ENCODE measurements at places on chromosomes 11 and 22.

GRCh38 chr11:45166604-45166897, 20.1 kb downstream of the PRDM11 start:
- peaks cover 31% of the 10 kb centered on the region for H3K4me1 ChIP-seq
- no peak overlapping the region for H3K27ac ChIP-seq
- no peak overlapping the region for H3K4me3 ChIP-seq
- DNase-seq, result no peak
- no peaks in the 10 kb centered on the region for H3K27me3 ChIP-seq

DNA sequence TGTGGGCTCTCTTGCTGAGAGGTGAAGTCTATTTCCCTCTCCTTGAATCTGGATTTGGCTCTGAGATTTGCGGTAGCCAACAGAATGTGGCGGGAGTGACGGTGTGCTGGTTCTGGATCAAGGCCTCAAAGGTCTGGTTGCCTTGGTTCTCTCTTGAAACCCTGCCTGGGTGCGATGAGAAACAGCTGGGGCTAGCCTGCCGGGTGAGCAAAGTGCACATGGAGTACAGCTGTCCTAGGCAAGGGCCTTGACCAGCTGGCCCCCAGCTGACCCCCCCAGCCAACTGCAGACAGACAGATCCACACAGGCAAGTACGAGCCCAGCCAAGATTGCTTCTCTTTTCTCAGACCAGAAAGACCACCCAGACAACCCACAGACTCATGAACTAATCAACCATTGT, 10.8 kb downstream of the SUN2 start:
- no peak overlapping the region for H3K27ac ChIP-seq
- H3K27me3 ChIP-seq, result no peaks in the 10 kb centered on the region
- H3K4me3 ChIP-seq, result no peak overlapping the region
- H3K36me3 ChIP-seq, result peaks cover 92% of the 10 kb centered on the region
- no peaks in the 10 kb centered on the region for H3K4me1 ChIP-seq

DNA sequence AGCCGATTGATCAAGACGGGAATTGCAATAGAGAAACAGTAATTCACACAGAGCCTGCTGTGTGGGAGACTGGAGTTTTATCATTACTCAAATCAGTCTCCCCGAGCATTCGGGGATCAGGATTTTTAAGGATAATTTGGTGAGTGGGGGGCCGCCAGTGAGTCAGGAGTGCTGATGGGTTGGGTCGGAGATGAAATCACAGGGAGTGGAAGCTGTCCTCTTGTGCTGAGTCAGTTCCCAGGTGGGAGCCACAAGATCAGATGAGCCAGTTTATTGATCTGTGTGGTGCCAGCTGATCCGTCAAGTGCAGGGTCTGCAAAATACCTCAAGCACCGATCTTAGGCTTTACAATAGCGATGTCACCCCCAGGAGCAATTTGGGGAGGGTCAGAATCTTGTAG, 15.5 kb downstream of the MTFP1 start:
- no peaks in the 10 kb centered on the region for H3K36me3 ChIP-seq
- no peaks in the 10 kb centered on the region for H3K27me3 ChIP-seq
- H3K4me1 ChIP-seq, result no peaks in the 10 kb centered on the region
- no peak for DNase-seq
- no peak overlapping the region for H3K27ac ChIP-seq
- H3K4me3 ChIP-seq, result no peak overlapping the region

DNA sequence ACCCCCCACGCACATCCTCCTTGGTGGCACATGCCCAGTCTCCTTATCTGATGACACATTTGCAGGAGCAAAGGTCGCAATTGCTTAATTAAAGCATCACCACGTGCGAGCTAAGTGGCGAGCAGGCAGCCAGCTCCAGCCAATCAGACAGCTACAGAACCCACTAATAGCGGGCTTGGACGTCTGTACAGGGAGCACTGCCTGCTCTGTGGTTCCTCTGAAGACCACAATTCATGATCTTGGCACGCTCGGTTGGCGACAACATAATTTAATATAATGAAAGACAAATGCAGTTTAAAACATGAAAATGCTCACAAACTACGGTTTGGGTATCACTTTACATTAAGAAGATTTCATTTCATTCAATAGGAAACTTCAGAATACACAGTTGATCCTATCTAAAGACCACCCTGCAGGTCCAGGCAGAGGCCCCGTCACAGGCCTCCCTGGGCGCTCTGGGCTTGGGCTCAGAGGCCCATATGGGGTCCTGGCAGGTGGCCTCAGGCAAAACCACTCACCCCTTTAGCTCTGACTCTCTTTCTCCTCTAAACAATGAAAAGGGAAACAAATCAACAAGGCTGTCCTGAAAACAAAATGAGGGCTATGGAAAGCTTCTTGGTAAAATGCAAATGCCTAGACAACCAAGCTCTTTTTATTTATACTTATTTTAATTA, 10.4 kb downstream of the PACSIN2 start:
- H3K4me3 ChIP-seq, result no peak overlapping the region
- H3K27ac ChIP-seq, result peak overlapping the region; percentile 9
- DNase-seq, result no peak
- H3K36me3 ChIP-seq, result no peaks in the 10 kb centered on the region
- H3K4me1 ChIP-seq, result peaks cover 90% of the 10 kb centered on the region

DNA sequence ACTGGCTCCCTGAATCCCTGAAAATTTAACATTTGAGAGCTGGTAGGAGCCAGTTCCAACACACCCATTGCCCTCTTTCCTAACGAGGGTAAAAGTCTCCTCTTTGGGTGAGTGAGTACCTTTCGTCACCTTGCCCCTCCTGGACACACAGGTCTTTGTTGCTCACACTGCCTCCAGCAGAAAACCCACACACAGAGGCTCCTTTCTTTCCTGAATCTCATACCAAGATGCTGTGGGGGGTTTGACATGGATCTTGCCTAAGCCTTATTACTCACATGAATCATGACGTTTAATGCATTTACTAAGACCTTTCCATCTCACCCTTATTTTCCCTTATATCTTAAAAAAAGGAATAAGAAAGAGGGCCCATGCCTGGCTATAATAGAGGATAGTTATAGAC, 53.0 kb downstream of the PARVA start:
- H3K4me1 ChIP-seq, result peaks cover 71% of the 10 kb centered on the region
- no peaks in the 10 kb centered on the region for H3K36me3 ChIP-seq
- H3K4me3 ChIP-seq, result no peak overlapping the region
- no peaks in the 10 kb centered on the region for H3K27me3 ChIP-seq
- no peak for DNase-seq

GRCh38 chr22:24144056-24144777, 37.1 kb upstream of the SUSD2 start:
- no peak for DNase-seq
- no peak overlapping the region for H3K4me3 ChIP-seq
- H3K27ac ChIP-seq, result no peak overlapping the region
- no peaks in the 10 kb centered on the region for H3K27me3 ChIP-seq
- H3K4me1 ChIP-seq, result peaks cover 73% of the 10 kb centered on the region

DNA sequence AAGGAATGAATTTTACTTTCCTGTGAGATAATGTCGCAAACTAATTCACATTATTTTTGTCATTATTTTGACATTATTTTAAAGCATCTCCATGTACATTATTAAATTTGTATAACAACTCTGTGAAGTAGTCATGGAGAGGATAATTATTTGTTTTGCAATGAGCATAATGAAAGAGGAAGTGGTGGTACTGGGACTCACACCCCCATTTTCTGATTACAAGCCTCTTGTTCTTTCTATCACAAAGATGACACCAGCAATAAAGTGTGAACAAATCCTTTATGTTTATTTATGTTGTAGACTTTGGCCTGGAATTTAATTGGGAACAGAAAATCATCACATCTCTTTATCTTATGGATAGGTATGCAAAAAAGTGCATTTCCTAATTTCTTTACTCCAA, 522.6 kb downstream of the TMEM135 start:
- H3K36me3 ChIP-seq, result no peaks in the 10 kb centered on the region
- H3K27ac ChIP-seq, result no peak overlapping the region
- no peak for DNase-seq
- no peaks in the 10 kb centered on the region for H3K27me3 ChIP-seq
- H3K4me3 ChIP-seq, result no peak overlapping the region

- H3K36me3 ChIP-seq, result no peaks in the 10 kb centered on the region
- H3K4me3 ChIP-seq, result no peak overlapping the region
Measured at GRCh38 chr11:126328001-126328390, 24.1 kb downstream of the DCPS start.

GRCh38 chr11:86617502-86617901, 54.9 kb downstream of the ME3 start:
- H3K4me3 ChIP-seq, result no peak overlapping the region
- DNase-seq, result no peak
- no peak overlapping the region for H3K27ac ChIP-seq
- H3K27me3 ChIP-seq, result no peaks in the 10 kb centered on the region
- H3K36me3 ChIP-seq, result no peaks in the 10 kb centered on the region
- H3K4me1 ChIP-seq, result no peaks in the 10 kb centered on the region

DNA sequence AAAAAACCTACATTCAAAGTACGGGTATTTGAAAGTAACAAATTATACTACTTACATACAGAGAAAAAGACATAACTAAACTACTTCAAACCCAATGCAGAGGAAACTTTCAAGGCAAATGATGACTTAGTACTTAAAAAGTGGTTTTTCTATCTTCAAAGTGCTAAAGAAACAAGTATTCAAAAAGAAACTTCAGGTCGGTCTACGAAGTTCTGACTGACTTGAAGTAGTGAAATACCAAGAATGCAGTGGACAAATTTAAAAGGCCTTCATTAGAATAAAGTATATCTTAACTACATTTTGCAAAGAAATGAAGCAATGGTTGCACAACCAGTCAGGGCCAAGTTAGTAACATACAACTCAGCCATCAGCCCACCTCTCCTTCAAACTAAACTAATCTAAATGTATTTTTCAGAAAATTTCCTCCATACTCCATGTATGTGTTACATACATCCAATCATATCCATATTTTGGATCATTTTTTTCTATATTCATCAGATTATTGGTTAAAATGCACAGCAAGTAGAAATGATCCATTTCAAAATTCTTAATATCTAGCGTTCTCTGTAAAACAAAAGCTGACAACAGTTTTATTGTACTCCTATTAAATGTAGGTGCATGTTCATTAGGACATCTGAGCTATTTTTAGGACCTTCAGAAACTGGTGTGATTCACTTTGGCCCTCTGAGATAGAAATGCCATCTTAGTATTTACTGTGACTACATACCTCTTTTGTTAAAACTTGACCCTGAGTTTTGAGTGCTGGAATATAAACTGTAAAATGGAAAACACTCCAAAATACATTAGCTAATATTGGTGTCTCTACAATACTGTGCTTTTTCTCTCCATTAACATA, 49.9 kb downstream of the BIRC2 start:
- H3K4me1 ChIP-seq, result peaks cover 9% of the 10 kb centered on the region
- H3K27ac ChIP-seq, result no peak overlapping the region
- DNase-seq, result no peak
- H3K4me3 ChIP-seq, result no peak overlapping the region
- no peaks in the 10 kb centered on the region for H3K27me3 ChIP-seq

DNA sequence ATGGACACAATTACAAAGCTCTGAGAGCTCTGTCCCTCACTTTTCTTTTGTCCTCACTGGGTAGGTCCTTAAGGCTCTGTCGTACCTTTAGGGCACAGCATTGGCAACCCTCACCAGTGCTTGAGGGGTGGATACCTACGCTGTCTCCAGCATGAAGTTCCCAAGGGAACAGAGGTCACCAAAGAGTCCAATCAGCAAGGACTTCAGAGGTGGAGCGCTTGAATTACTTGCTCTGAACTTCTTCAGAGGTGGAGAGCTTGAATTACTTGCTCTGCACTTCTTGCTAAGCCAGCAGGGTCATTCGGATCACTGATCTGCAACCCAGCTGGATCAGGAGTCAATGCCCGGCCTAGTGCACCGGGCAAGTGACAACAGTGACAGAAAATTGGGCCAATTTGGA, 35.1 kb downstream of the RRP7A start:
- H3K27me3 ChIP-seq, result peaks cover 7% of the 10 kb centered on the region
- no peaks in the 10 kb centered on the region for H3K4me1 ChIP-seq
- H3K27ac ChIP-seq, result no peak overlapping the region

DNA sequence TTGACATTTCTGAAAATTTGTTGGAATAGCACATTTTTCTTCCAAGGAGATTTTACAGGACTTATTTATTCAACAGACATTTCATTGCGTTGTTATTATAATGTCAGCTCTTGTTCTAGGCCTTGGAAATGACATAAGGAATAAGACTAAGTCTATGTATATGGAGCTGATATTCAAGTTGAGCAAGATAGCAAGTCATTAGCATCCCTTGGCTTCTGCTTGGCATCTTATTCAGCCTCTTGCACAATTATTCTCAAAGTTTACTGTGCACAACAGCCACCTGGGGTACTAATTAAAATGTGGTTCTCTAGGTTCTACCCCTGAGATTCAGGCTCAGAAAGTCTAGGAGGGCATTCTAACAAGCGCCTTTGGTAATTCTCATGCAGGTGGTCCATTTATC, 304.8 kb upstream of the DDI1 start:
- H3K27me3 ChIP-seq, result no peaks in the 10 kb centered on the region
- H3K4me1 ChIP-seq, result no peaks in the 10 kb centered on the region
- H3K27ac ChIP-seq, result no peak overlapping the region
- H3K4me3 ChIP-seq, result no peak overlapping the region

DNA sequence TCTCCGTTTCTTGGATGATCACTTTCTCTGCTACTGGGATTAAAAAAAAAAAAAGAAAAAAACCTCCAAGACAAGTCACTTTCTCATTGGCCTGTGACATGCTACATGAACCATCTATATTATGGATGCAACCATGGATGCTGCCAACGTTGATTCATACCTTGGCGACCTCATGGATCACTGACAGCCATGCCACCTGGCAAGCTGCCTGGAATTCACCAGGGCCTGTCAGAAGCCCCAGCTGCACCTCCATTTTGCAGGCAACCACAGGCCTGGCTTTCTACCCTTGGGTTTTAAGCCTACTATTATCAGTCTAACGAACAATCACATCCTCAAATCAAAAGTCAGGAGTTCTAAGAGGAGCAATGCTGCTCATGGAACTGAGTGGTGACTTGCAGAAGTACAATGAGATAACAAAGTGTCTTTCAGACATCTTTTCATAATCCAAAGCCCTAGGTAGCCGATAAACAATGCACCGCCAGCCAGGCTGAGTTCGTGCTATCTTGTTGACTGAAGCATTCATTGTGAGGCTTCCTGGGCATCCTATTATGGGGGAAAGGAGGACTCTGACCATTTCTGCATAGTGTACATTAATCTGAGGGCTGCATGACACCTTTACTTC, 48.0 kb upstream of the CADM1 start:
- no peak overlapping the region for H3K27ac ChIP-seq
- H3K27me3 ChIP-seq, result no peaks in the 10 kb centered on the region
- no peaks in the 10 kb centered on the region for H3K36me3 ChIP-seq
- H3K4me1 ChIP-seq, result no peaks in the 10 kb centered on the region

DNA sequence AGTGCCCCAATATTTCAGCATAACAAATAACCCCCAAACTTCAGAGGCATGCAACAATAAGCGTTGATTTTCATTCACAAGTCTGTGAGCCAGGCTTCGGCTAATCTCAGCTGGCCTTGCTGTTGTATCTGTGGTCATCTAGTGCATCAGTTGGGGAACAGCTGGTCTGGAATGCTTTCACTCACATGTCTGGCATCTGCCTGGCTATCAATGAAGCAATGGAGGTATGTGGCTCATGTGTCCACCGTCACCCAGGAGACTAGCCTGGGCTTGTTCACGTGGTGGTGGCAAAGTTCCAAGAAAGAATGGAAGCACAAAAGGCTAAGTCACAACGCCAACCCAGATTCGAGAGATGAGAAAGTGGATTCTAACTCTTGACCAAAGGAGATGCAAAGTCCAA, 304.8 kb upstream of the ISX start:
- no peaks in the 10 kb centered on the region for H3K27me3 ChIP-seq
- no peak for DNase-seq
- H3K4me1 ChIP-seq, result no peaks in the 10 kb centered on the region
- no peak overlapping the region for H3K27ac ChIP-seq
- H3K4me3 ChIP-seq, result no peak overlapping the region

GRCh38 chr11:90884181-90884580, 661.3 kb upstream of the CHORDC1 start:
- H3K27ac ChIP-seq, result no peak overlapping the region
- no peaks in the 10 kb centered on the region for H3K27me3 ChIP-seq
- H3K4me1 ChIP-seq, result no peaks in the 10 kb centered on the region

Measured in sigmoid colon (tissue), 7 donors.